CD4-positive, alpha-beta T cell treated with Interferon gamma for 1 hour (primary cell): ENCODE measurements at places on chromosomes 13 and 19.

DNA sequence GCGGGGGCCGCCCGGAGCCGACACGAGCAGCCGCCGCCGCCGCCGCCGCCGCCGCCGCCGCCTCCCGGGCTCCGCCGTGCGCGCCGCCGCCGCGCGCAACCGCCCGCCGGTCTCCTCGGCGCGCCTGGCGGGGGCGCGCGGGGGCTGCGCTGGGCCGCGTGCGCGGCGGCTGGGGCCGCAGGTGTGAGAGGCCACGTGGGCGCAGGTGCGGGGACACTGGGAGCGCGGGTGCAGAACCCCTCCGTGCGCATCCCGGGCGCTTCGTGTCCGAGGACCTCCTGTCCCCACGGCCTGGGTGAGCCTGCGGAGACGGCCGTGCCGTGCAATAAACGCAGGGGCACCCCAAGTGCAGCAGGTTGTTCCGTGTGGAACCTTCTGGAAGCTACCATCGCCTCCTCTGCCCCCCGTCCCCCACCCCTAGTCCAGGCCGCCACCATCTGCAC is at the start of gene LINGO3:
TSS of gene LINGO3 (minus strand) at position 41 of the 443 bp plus-strand sequence. CDS start 16,378 bp downstream, outside the sequence.
- no peak for DNase-seq

DNA sequence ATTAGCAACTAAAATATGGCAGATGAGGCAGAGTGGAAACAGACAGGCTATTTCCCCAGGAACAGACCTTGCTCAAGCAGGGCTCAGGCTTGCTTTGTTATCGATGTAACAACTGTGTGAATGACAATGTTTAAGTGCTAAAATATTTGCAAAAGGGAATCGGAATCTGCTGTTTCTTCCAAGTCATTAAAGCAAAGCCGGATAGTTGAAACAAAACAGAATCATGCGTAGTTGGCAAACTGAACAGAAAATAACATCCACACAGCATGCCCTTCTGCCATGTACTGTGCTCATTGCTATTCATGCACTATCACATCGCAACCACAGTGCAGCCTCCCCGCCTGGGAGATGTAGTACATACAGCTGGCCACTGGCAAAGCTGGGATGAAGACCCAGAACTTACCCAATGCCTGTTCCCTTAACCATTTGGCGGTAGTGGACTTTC is 799.1 kb downstream of the DIAPH3 start:
- no peak for DNase-seq

GRCh38 chr19:53195265-53195903 is 2.2 kb upstream of the ZNF665 start:
- peak; percentile 77 for DNase-seq

GRCh38 chr19:28443361-28443760 is 769.6 kb downstream of the UQCRFS1 start:
- DNase-seq, result no peak

GRCh38 chr19:3441089-3441985 is 39.0 kb downstream of the SMIM24 start:
- no peak for DNase-seq

GRCh38 chr13:99072941-99073340 is 95.1 kb upstream of the DOCK9 start:
- no peak for DNase-seq

- DNase-seq, result no peak
These were observed 4.9 kb downstream of the CSNK1G2 start for GRCh38 chr19:1945899-1946298.

GRCh38 chr13:55062662-55063061 is 2034.0 kb downstream of the OLFM4 start:
- no peak for DNase-seq

GRCh38 chr13:30593001-30593400 is 24.7 kb upstream of the USPL1 start:
- DNase-seq, result no peak

- DNase-seq, result peak; percentile 58
These were observed at the start of gene NLRP12 for GRCh38 chr19:53824134-53824611. NLRP12 (minus strand) TSS chr19:53824314; CDS start chr19:53824174, 140 bp downstream.

DNA sequence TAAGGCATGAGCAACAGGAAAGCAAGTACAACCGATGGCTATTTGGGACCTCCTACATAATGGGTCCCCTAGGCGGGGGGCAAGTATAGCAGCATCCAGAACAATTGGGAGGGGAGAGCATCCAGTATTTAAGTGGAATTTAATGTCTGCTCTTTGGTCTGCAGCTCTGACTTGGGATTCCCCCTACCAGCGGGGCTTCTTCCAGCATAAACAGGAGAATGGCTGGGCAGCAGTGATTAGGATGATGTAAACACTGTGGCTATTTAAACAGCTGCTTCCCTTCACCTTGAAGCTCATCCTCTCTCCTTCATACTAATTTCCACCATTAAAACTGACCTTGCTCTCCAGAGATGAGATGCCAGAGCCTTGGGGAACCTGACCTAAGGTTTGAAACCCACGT is 73.9 kb upstream of the OXGR1 start:
- DNase-seq, result no peak

DNA sequence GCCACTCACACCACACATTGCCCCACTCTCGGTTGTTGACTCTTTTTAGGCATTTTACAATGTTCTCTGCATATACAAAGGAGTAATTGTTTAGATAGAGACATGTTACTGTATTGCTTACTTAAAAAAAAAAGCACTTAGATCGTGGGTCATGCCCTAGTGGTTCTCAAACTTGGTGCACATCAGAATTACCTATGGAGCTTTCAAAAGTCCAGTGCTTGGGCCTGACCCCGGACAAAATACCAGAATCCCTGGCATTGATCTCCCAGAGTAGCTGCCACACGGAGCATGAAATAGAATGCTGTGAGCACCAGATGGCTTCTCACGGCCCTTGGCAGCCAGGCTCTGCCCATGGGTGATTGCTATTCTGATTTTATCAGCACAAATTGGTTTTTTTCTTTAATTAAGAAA is 20.0 kb downstream of the ACP7 start:
- no peak for DNase-seq

GRCh38 chr13:99310382-99311031 is 3.3 kb upstream of the GPR183 start:
- DNase-seq, result no peak

- no peak for DNase-seq
These were observed 2.5 kb downstream of the RPS19 start for GRCh38 chr19:41862445-41862986.

GRCh38 chr19:46656541-46656940 is 4.4 kb downstream of the DACT3 start:
- DNase-seq, result no peak

GRCh38 chr19:888581-889385 is 4.2 kb downstream of the MED16 start:
- DNase-seq, result peak; percentile 69

- no peak for DNase-seq
These were observed 42.5 kb downstream of the CELF5 start for GRCh38 chr19:3266792-3267514.

GRCh38 chr19:31146546-31147183 is 202.6 kb downstream of the TSHZ3 start:
- no peak for DNase-seq

DNA sequence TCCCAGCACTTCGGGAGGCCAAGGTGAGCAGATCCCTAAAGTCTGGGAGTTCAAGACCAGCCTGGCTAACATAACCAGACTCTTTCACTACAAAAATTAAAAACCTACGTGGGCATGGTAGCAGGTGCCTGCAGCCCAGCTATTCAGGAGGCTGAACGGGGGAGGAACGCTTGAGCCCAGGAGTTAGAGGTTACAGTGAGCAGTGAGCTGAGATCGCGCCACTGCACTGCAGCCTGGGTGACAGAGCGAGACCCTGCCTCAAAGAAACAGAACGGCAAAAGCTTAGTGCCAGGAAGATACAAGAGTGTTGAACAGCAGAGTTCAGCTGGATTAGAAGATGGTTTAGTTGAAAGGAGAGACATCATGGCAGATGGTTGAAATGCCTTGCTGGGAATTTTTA is 24.1 kb upstream of the RNF113B start:
- DNase-seq, result no peak

DNA sequence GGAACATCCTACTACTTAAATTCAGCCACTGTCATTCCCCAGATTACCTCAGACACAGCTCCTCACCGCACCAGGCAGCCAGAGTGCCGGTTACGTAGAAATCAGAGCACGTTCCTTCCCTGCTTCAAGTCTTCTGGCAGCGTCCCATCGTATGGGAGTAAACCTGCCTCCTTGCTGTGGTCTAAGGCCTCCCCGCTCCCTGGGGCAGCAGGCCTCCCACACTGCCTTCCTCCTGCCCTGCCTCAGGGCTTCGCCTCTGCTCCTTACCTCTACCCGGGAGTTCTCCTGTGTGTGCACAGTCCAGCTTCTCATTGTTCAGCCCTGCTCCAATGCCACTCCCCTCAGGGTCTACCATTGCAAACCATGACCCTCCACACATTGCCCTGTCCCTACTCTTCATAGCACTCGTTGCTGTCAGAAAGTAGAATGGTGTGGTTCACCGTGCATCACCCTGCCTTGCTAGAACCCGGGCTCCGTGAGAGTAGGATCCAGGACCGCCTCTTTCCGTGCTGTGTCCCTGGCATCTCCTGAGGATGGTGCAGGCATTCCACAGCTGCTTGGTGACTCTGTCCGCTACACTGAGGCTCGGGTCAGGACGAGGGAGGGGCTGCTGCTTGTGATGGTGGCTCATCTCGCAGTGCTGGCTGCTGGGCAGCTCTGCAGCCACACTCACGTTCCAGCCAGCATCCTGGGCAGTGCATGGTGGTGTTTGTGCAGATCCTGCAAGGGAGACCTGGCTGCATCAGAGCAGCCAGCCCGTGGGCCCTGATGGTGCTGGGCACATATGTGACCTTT is 6.9 kb downstream of the POP4 start:
- DNase-seq, result no peak

DNA sequence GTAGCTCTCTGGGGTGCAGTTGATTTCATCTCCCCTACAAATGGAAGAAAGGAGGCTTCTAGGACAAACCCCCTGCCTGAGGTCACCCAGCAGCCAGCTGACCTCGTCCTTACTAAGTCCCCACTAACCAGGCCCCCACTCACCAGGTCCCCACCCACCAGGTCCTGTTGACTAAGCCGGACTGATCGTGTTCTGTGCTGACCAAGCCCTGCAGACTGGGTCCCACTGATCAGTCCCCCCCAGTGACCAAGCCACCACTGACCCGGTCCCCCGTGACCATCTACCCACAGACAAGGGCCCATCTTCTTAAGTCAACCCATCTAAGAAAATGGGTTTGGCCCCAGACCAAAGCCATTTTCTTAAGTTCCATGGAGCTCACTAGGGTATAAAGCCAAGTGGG is 36.8 kb upstream of the TPM4 start:
- no peak for DNase-seq

- no peak for DNase-seq
These were observed 3.3 kb upstream of the LRG1 start for GRCh38 chr19:4542896-4543841.
